ENCODE measurements at places on chromosomes 7 and 10.

- DNase-seq = no peak
These were observed 53.4 kb downstream of the TSPAN15 start for GRCh38 chr10:69504576-69505250.

- no peak for DNase-seq
These were observed 124.3 kb downstream of the NRCAM start for GRCh38 chr7:108331971-108332370.

DNA sequence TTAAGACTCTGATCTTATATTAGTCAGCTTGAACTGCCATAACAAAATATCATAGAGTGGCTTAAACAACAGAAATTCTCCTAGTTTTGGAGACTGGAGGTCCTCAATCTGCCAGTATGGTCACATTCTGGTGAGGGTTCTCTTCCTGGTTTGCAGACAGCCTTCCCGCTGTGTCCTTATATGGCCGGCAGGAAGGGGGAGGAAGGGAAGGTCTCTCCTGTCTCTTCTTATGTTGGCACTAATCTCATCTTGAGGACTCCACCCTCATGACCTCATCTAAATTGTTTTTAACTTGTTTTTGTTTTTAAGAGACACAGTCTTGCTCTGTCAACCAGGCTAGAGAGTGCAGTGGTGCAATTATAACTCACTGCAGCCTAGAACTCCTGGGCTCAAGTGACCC lies 53.1 kb downstream of the VPS41 start:
- no peak for DNase-seq

- peak; percentile 45 for DNase-seq
These were observed 240.1 kb downstream of the ELMO1 start for GRCh38 chr7:37208528-37208927.

GRCh38 chr7:100372256-100372655 lies 1.0 kb upstream of the PILRA start:
- DNase-seq = peak; percentile 26

GRCh38 chr7:25829663-25830062 lies 322.3 kb upstream of the NFE2L3 start:
- DNase-seq = no peak

DNA sequence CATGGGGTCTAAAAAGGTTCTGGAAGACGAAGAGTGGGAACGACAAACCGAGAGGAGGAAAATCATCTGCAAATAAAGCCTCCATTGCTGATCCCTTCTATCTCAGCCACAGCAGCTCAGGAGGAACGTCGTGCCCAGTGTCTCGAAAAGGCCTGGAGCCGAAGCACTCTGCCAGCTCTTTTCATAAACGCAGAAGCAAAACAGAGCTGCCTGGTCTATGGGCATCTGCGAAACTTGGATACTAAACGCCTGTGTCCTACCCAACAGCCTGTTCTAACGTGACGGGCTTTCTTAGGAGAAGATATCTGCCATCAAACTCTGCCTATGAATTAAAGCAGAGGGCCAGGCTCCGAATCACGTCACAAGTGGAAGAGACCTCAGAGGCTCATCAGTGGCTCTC lies 68.7 kb downstream of the GNA12 start:
- DNase-seq = no peak

GRCh38 chr10:4701016-4701415 lies 125.0 kb upstream of the AKR1E2 start:
- DNase-seq = no peak

DNA sequence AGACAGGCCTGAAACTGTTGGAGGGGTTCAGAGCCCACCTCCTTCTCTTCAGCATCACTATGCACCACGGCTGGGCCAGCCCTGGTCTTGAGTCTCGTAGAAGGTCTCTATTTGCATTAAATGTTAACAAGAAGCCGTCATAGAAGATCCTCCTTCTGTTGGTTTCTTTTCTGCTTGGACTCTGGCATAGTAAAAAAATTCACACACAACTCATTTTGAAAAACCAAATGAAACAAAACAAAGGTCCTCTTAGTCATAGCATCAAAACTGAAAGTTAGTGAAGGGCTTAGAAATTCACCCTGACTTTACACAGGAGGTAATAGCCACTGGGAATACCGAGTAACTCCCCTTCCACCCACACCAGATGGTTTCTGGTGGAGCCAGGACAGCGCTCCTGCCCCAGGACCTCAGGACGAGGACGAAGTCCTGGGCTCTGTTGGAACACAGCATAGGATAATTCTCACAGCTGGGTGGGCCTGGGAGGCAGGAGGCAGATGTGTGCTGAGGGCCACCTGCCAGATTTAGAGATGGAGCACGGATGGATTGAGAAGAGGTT lies 248.4 kb upstream of the KLF6 start:
- no peak for DNase-seq

DNA sequence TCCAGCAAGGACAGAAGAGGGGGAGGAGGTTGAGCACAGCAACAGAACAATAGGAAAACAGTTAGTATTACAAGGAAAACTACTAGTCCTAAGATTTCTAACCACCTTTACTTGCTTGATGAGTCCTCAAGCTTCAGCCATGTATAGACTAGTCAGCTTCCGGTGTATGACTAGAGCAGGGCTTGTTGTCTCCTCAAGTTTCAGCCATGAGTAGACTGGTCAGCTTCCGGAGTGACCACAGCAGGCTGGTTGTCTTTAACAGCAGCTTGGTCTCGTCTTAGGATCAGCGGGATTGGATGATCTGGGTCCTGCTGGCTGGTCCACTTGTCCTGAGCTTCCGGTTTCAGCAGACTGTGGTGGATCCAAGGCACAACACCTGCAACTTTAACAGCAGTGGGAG lies 10.6 kb upstream of the ZNF239 start:
- DNase-seq = no peak

DNA sequence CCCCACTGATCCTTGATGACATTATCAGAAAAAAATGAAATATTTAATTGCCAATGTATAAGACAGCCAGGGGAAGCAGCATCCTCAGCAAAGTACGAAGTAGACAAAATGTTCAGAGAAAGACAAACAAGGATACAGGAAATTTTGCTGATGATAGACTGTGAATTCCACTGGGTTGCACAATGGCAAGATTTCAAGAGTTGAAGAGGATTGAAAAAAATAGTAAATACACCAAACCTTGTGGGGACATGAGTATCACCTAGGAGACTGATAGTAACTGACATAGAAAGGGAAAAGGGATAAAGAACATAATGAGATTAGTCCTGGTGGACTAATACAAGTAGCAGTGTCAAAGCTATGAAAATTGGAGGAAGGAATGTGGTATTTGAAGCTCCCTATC lies 16.5 kb downstream of the CNOT4 start:
- DNase-seq = peak; percentile 15

- no peak for DNase-seq
These were observed 369.2 kb upstream of the GALNT17 start for GRCh38 chr7:70762696-70763095.

GRCh38 chr7:43130347-43130746 lies 17.9 kb downstream of the HECW1 start:
- DNase-seq = no peak

GRCh38 chr7:14228341-14228740 lies 238.9 kb upstream of the ETV1 start:
- DNase-seq = no peak

GRCh38 chr10:133481086-133481643 lies 27.4 kb downstream of the SCART1 start:
- DNase-seq = peak; percentile 2

GRCh38 chr10:68087685-68088401 lies 12.8 kb upstream of the HERC4 start:
- DNase-seq = no peak

- no peak for DNase-seq
These were observed 14.5 kb downstream of the CAPZA2 start for GRCh38 chr7:116876664-116877442.

GRCh38 chr7:816751-817671 lies 15.3 kb upstream of the SUN1 start:
- peak; percentile 25 for DNase-seq

- no peak for DNase-seq
These were observed 49.0 kb upstream of the PODXL start for GRCh38 chr7:131605280-131605878.

- no peak for DNase-seq
These were observed 101.4 kb downstream of the GPAM start for GRCh38 chr10:112082120-112082519.

- no peak for DNase-seq
These were observed 30.6 kb downstream of the CFAP46 start for GRCh38 chr10:132911786-132912097.

DNA sequence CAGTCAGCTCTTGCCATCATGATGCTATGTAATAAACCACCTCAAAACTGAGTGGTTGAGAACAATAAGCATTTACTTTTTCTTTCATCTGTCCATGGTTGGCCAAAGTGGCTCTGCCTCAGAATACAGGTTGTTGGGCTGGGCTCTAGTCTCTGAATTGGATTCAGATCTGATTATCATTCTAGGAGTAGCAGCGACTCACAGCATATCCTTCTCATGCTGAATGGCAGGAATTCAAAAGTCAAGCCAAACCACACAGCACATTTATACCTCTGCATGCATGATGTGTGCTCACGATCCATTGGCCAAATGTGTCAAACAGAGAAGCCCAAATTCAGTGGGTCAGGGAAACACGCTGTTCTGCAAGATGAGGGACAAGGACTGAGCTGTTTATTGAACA lies 13.6 kb upstream of the GALNT11 start:
- DNase-seq = no peak

- no peak for DNase-seq
These were observed 87.0 kb upstream of the IGFBP3 start for GRCh38 chr7:46007990-46008643.

DNA sequence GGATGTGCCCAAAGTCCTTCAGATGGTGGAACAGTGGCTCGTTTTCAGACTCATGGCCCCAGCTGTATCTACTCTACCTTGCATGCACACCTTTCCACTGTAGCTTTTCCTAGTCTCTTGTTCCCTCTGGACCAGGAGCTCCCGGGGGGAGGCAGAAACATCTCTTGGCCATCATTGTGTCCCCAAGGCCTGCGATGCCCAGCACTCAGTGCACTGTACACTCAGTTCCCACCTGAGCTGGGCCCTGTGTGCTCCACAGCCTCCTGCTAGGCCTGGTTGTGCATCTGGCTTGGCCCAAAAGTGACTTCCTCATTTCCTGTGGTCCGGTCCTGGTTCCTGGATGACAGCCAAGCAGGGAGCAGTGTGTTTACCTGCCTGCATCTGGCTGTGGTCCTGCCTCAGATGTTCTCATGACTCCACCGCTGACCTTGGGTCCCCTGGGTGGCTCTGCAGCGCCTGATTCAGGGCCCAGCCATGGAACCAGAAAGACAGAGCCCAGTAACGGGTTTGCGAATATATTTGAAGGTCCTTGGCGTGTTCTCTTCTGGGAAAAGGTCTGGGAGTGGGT lies 9.9 kb upstream of the DOCK1 start:
- no peak for DNase-seq

- no peak for DNase-seq
These were observed 30.7 kb upstream of the ACSL5 start for GRCh38 chr10:112343056-112343806.

GRCh38 chr10:62015994-62016393 lies 114.5 kb downstream of the ARID5B start:
- no peak for DNase-seq

DNA sequence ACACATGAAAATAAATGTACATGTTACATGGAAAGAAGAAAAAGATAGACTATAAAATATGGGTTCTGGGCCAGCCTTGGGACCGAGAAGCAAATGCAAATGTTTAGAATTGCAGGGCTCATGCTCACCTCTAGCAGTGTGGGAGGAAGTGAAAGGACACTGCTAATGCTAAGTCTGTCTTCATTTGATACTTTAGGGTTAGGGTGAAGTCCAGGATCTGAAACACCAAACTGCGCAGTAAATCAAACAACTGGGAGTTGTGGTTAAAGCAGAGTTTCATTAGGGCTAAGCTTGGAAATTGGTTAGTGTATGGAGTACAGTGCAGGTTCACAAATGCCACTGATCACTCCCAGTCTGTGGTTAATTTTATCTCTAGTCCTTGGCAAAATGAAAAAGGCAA lies 73.2 kb upstream of the PDK4 start:
- no peak for DNase-seq

DNA sequence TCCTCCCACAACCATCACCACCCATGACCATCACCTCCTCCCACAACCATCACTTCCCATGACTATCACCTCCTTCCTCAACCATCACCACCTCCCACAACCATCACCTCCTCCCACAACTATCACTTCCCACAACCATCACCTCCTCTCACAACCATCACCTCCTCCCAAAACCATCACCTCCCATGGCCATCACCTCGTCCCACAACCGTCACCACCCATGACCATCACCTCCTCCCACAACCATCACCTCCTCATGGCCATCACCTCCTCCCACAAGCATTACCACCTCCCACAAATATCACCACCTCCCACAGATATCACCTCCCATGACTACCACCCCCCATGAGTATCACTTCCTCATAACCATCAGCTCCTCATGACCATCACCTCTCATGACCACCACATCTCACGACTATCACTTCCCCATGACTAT lies 52.2 kb downstream of the PDGFA start:
- no peak for DNase-seq

GRCh38 chr10:100129424-100129823 lies 47.8 kb upstream of the CPN1 start:
- DNase-seq = no peak

- DNase-seq = peak; percentile 37
These were observed 292.0 kb downstream of the PHTF2 start for GRCh38 chr7:78090616-78091015.

DNA sequence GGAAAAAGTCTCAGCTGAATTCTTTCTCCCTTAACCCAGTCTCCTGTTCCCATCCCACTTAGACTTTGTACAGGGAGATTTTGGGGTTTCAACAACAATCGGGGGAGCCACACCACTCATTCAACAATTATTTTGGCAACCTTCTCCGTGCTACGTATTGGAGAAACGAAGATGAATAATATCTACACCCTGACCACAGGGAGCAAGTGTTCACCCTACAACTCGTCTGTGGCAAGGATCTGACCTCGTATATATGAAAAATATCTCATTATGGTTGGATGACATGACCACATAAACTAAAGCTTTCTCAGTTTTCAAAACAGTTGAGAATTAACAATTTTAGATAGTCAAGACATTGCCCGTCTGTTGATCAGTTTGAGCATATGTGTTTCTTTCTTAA lies 302.1 kb downstream of the CACNA2D1 start:
- DNase-seq = no peak

DNA sequence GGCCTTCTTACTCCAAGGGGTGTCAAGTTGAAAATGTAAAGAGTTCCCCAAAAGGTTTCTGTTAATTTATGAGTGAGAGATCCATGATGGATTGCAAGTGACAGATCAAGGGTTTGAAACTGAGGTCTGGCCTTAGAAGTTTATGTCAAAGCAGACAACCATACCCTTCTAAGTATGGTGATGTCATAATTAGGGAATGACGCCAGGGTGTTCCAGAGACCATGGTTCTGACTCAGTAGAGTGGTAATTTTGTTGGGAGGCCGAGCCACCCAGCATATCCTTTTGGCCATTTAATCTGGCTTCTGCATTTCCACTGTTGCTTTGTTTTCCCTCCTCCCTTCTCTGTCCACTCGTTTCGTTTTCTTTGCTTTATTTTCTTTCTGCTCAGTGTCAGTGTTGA lies 2.7 kb downstream of the TRUB1 start:
- no peak for DNase-seq

DNA sequence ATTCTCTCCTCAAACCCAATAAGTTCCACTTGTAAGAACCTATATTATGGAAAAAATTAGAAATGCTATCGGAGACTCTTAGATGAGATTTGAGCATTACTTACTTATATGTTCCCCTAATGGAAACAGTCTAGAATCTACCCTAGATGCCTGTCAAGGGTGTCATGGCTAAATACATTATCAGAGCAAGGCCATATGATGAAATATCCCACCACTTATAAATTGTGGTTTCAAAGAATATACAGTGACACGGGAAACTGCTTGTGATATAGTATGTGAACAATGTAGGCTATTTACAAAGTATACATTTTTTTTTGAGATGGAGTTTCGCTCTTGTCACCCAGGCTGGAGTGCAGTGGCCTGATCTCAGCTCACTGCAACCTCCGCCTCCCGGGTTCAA lies 46.3 kb upstream of the CTBP2 start:
- no peak for DNase-seq
